Tibial artery (tissue), 4 donors: ENCODE measurements at places on chromosomes 2 and 18.
A peak's percentile ranks its signal among the peaks of the same experiment; 100 is the strongest.

DNA sequence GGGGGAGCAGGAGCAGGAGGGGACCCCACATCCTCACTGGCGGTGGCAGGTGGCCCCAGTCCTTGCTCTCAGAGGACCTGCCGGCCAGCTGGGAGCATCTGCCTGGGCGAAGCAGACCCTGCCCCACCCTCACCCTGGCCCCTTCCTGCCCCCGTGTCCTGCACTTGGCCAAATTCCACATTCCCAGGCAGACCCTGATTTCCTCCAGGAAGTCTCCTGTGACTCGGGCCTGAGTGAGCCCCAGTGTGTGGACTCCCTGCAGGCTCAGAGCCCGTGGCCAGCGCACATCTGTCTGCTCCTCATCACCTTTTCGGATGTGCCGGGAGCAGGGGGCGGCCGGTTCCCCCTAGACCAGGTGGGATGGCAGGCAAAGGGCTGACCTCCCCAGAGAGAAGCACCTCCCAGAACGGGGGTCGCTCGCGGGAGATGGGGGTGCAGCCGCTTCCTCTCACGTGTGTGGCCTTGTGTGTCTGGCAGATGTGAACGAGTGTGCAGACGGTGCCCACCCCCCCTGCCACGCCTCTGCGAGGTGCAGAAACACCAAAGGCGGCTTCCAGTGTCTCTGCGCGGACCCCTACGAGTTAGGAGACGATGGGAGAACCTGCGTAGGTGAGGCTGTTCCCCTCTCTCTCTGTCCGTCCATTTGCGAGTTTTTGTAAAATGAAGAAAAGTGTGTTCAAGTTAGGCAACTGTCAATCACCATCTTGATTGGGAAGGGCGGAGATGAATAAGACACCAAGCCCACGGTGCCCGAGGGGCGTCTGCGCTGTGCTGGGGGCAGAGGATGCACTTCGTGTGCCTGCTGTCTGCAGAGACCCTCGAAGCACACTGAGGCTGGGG lies 90.4 kb downstream of the TPO start:
- DNase-seq = peak; percentile 51

GRCh38 chr18:56165601-56166355 lies 472.6 kb downstream of the TXNL1 start:
- DNase-seq = no peak

GRCh38 chr2:86186431-86186830 lies 8.8 kb downstream of the IMMT start:
- no peak for DNase-seq

DNA sequence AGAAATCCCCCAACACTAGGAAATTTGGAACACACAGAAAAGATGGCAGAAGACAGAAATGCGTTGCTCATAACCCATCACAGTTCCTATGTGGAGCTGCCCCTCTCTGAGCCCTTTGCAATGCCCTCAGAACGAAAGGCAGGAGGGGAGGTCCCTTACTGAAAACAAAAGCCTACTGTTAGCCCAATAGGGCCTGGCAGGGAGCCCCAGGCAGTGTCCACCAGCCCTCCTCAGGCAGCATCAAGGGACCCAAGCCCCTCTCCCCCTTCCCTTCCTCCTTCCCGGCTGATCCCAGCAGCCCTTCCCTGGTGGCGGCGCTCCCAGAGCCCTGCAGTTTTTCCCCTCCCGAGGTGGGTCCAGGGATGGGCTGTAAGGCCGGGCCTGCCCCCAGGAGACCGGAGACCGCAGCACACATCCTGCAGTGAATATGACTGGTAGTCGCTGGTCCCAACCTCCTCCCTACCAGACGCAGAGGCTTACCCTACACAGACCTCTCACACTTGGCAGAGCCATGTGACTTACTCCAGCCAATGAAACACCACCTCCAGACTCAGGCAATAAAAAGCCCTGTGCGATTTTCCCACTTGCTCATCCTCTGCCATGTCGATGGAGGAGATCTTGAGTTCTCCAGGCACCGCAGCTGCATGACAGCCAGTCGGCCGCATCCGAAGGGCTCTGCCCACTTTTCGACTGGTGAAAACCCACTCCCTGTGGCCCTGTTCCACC lies 19.4 kb upstream of the DUSP2 start:
- no peak for DNase-seq

- no peak for DNase-seq
These were observed 11.3 kb downstream of the VPS54 start for GRCh38 chr2:64007924-64008323.

DNA sequence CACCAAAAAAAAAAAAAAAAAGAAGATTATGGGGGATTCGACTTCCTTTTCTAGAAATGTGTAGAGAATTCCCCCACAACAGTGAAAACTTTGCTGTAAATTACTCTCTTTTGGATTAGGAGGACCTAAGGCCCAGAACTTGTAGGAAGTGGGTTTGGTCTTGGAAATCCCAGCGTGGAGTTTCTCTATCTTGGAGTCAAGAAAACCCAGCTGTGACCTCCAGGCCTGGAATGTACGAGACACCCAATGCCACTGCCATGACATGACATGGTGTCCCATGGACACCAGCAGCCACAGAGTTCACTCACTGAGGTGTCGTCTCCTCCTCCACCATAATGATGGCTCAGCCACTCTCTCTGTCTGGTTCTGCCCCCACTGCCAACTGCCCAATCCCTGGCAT lies 202.3 kb downstream of the ALPK2 start:
- DNase-seq = no peak

GRCh38 chr2:205860181-205860580 lies 177.9 kb downstream of the NRP2 start:
- DNase-seq = no peak

- DNase-seq = no peak
These were observed 136.3 kb downstream of the CYP26B1 start for GRCh38 chr2:72011370-72011689.

DNA sequence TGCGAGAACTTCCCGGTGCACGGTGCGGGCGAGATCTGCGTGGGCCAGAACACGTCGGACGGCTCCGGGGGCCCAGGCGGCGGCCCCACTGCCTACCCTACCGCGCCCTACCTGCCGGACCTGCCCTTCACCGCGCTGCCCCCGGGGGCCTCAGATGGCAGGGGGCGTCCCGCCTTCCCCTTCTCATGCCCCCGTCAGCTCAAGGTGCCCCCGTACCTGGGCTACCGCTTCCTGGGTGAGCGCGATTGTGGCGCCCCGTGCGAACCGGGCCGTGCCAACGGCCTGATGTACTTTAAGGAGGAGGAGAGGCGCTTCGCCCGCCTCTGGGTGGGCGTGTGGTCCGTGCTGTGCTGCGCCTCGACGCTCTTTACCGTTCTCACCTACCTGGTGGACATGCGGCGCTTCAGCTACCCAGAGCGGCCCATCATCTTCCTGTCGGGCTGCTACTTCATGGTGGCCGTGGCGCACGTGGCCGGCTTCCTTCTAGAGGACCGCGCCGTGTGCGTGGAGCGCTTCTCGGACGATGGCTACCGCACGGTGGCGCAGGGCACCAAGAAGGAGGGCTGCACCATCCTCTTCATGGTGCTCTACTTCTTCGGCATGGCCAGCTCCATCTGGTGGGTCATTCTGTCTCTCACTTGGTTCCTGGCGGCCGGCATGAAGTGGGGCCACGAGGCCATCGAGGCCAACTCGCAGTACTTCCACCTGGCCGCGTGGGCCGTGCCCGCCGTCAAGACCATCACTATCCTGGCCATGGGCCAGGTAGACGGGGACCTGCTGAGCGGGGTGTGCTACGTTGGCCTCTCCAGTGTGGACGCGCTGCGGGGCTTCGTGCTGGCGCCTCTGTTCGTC lies 1.7 kb downstream of the FZD7 start:
- peak; percentile 71 for DNase-seq

DNA sequence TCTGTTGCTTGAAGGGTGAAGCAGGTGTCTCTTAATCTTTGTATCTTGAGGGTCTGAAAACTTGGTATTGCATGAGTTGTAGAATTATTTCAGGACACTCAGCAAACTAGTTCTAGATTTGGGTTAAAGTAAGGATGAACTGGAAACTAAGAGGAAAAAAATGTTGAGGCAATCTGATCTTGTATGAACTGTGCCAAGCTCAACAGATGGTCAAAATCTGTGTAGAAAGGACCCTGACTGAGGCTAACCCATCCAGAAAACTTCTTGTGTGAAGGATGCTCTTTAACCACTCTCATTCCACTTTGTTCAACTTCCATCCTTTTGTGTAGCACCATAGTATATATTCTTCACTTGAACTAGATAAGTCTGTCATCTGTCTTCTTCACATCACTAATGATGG lies 861.7 kb downstream of the SLC4A3 start:
- DNase-seq = no peak

- DNase-seq = no peak
These were observed 196.8 kb downstream of the SLC8A1 start for GRCh38 chr2:40255103-40255502.

GRCh38 chr2:241216211-241216761 lies 27.8 kb downstream of the ANO7 start:
- no peak for DNase-seq

DNA sequence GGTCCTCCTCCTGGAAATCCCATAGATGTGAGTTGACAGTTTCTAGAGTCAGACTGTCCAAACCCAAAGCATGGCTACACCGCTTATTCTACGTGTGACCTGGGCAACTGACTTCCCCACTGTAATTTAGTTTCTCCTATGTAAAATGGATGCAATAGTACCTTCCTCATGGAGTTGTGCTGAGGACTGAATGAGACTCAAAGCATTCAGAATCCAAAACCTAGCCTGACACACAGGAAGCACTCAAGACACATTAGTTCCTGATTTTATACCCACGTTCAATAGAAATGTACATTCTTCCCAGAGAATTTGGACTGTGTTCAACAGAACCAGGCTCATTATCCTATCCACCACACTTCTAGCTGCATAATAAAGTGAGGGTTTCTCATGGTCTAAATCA lies 88.8 kb downstream of the STK39 start:
- DNase-seq = no peak

- no peak for DNase-seq
These were observed 11.8 kb downstream of the CNDP2 start for GRCh38 chr18:74507927-74508326.

- DNase-seq = no peak
These were observed 63.1 kb upstream of the TMEM178A start for GRCh38 chr2:39602616-39603015.

GRCh38 chr2:111663471-111664274 lies 220.3 kb downstream of the ANAPC1 start:
- no peak for DNase-seq

DNA sequence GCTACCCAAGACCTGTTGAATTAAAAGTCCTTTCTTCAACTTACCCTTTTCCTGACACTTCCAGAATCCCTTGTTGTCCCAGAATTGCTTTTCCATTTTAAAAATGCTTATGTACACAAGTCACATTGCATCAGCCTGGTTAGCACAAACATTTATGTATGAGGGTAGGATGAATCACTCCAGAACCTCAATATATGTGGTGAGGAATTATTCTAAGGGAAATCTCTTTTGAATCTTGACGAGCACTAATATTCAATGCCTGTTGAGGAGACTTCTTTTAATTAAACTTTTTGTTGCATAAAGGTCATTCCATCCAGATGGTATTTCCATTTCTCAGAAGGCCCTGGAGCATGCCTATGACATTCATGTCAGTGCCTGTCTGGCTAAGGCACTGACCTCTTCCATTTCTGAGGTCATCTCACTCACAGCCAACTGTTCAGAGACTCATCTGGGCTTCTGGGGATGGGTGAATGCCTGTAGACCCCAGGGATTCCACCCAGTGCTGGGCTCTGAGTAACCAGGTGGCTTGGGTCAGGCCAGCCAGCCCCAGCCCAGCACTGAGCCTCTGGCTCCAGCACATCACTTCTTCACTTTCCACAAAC lies 28.2 kb downstream of the ACMSD start:
- no peak for DNase-seq

GRCh38 chr2:8045081-8045614 lies 636.7 kb upstream of the ID2 start:
- no peak for DNase-seq

- DNase-seq = no peak
These were observed 12.4 kb downstream of the CCL20 start for GRCh38 chr2:227826019-227826521.

- DNase-seq = peak; percentile 54
These were observed 100.6 kb downstream of the MSH2 start for GRCh38 chr2:47503481-47504070.

GRCh38 chr18:24502667-24503523 lies 42.5 kb downstream of the HRH4 start:
- DNase-seq = no peak

- peak; percentile 74 for DNase-seq
These were observed 1.1 kb downstream of the RNF103 start for GRCh38 chr2:86622519-86623042.

DNA sequence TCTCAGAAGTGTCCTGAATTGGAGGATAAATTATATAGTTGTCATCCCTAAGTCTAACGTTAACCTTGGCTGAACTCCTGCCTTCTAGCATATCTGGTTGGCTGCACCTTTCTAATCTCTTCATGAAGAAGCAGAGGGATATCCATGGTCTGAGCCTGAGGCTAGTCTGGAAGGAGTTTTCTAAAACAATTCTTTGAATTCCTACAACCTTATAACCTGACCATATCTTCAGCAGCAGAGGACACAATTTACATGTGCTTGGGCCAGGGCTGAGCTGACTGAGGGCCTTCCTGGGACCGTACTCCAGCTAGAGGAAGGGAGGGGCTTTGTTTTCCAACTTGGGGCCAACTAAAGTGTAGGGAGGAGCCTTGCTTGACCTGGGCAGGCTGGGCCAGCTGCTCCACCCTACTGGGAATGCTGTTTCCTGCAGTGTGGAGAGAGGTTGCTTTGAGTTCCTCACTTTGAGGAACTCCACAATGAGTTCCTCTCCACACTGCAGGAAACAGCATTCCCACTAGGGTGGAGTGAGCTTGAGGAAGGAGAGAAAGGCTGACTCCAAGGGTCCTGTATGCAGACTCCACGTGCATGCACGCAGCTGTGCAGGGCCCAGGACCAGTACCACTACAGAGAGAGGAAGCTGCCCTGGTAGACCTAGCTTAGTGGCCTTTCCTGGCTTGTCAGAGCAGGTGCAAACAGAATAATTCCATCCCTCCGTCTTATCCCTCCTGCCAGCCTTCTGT lies 19.6 kb downstream of the CEP68 start:
- no peak for DNase-seq

GRCh38 chr2:84041506-84041905 lies 417.6 kb downstream of the SUCLG1 start:
- no peak for DNase-seq

DNA sequence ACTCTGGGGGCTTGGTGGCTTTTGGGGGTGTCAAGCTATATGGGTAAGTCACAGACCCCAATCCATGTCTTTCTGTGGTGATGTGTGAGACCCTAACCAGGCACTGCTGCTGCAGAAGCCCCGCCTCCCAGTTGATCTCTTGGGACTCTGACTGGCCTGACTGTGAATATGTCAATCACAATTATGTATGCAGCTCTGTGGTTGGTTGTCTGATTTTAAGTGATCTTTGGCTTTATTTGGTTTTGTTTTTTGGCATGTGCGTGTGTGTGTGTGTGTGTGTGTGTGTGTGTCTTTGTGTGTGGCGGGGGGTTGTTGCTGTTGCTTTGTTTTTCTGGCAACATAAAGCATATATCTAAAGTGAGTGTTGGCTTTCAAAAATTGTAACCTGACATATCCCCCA lies 78.5 kb upstream of the GLS start:
- no peak for DNase-seq
